Right renal pelvis (tissue), 4 donors: ENCODE measurements at places on chromosomes 2 and 18. TPM values are rescaled to one million over a fixed set of nuclear protein-coding genes. Genes with fewer than 3 reads are reported as not detected.
A peak's percentile ranks its signal among the peaks of the same experiment; 100 is the strongest.

GRCh38 chr18:70085641-70086040, 119.8 kb downstream of the RTTN start:
- no peak for DNase-seq

GRCh38 chr18:14970027-14970426, 222.1 kb downstream of the ANKRD30B start:
- no peak for DNase-seq

GRCh38 chr18:23099621-23100020, 35.7 kb upstream of the CABLES1 start:
- DNase-seq: no peak

GRCh38 chr18:62807396-62807795, 92.1 kb downstream of the PHLPP1 start:
- no peak for DNase-seq

GRCh38 chr2:43055086-43055912, 171.1 kb downstream of the ZFP36L2 start:
- no peak for DNase-seq

DNA sequence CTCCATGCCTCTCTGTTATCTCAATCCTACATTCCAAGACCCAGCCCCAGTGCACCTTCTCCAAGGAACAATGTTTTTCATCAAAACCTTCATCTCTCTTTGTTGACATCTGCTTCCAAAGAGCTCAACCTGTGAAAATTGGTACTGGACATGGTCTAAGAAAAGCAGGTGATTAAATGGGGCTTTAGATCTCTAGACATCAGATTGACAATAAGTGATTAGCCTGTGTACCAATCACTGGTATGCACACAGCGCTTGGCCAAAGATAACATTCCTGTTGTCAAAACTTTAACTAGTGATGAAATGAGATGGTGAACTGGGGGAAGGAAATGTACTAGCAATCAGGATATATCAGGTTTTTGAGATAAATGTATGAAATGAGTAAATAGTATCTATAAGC, 183.3 kb downstream of the TDRD15 start:
- no peak for DNase-seq

DNA sequence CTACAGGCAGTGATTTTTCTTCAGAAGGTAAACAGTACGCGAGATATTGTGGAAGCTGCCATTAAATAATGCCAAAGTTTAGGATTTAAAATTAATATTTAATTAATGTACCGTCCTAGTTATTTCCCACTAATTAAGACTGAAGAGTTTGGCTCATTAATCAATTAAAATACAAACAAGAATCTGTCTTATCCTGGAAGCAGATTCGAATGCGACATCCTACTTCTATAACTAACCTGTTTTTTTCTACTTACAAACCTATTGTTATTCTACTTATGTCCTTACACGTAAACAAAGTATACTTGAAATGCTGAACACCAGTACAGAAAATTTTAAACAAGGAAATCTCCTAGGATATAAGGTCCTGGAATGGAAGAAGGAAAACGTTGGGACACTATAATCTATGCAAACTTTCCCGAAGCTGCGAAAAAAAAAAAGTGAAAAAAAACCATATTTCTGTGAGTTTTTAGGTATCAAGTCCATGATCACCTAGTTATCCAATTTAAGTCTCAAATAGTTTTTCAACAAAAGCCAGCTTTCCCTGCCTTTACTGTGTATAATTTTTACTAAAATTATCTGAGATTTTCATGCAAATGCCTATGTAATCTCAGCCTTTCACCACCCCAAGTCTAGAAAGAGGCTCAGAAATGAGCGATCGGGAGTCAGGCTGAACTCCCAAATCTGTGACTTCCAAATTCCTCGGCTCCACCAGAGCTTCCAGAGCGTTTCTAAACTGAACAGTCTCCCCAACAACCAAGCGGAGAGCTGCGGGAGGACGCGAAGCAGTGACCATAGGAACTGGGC, 1.2 kb upstream of the C2orf15 start:
- no peak for DNase-seq

GDF7 gene
- polyA plus RNA-seq: 3.8 TPM

GRCh38 chr2:118013221-118013723, 598 bp downstream of the CCDC93 start:
- no peak for DNase-seq

- no peak for DNase-seq
These were observed 357.6 kb upstream of the CWC22 start for GRCh38 chr2:180364719-180365118.

GRCh38 chr2:20198001-20198400, 26.9 kb downstream of the SDC1 start:
- DNase-seq: no peak

DNA sequence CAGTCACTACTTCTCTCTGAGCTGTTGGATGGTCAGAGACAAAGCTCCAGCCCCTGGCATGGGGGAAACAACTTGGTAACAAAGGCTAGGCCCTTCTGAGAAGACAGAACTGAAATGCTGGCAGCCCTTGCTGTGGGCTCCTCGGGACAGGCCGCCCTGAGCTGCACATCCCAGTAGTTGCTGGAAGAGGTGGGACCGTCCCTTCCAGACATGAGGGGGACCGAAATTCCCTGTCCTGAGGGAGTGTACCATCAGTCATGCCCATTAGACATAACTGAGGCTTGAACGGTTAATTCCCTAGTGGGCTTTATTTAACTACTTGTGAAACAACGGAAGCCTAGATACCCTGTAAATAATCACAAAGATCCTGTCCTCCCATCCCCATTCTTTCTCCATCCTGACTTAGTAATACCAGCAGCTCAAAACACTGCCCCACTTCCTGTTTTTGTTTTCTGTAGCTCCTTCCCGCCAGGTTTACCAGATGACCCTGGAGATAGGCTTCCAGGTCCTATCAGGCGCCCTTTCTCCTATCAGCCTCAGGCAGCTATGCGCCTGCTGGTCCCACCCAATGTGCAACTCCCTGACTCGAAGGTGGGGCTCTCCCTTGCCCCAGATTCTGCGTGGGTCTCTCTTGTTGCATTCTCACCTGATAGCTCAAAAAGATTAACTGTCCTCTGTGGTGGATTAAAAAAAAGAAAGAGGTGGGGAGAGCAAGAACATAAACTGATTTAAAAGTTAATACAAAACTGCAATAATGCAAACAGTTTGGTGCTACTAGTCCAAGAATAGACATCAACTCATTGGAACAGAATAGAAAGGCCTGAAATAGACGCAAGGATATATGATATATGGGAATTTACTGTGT, 37.0 kb upstream of the NT5DC4 start:
- no peak for DNase-seq

- DNase-seq: no peak
These were observed 99.8 kb downstream of the TACR1 start for GRCh38 chr2:75099521-75099922.

SPAG16 gene
- polyA plus RNA-seq: 72.8 TPM

ELOA2 gene
- 0.03 TPM for polyA plus RNA-seq

C1QL2 gene
- polyA plus RNA-seq: not detected

- no peak for DNase-seq
These were observed 1429.5 kb upstream of the ACVR2A start for GRCh38 chr2:146415291-146415690.

ABHD1 gene
- polyA plus RNA-seq: 1.3 TPM

DNA sequence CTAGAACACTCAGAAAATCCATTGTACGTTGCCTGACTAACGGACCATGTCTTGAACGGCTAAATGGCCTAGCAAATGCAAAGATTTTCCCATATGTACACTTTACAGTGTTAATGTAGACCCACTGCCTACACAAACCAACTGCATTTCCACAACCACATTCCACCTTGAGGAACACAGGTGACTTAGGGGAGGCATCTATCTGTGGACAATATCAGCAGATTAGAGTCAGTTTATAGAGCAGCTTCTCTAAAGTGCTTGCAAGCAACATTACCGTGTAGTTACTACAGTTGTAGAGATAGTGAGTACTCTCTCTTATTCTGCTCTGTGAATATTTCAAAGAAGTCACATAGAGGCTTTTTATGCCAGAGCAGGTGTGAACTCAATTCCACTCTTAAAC, 139.6 kb downstream of the TCF4 start:
- no peak for DNase-seq

DNA sequence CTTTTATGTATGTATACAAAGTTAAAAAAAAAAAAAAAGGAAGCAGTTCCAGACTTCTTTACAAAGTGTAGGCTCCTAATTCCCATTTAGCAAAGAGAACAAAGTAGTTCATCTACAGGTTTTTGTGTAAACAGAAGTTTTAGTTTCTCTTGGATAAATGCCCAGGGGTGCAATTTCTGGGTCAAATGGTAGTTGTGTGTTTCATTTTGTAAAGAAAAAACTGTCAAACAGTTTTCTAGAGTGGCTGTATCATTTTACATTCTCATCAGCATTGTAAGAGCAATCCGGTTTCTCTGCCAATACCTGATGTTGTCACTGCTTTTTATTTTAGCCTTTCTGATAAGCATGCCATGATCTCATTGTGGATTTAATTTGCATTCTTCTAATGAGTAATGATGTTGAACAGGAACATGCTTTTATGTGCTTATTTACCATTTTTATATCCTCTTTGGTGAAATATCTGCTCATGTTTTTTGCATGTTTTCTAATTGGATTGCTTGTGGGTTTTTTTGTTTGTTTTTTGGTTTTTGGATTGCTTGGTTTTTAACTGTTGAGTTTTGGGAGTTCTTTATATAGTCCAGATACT, 16.6 kb upstream of the PSME4 start:
- peak; percentile 20 for DNase-seq

DNA sequence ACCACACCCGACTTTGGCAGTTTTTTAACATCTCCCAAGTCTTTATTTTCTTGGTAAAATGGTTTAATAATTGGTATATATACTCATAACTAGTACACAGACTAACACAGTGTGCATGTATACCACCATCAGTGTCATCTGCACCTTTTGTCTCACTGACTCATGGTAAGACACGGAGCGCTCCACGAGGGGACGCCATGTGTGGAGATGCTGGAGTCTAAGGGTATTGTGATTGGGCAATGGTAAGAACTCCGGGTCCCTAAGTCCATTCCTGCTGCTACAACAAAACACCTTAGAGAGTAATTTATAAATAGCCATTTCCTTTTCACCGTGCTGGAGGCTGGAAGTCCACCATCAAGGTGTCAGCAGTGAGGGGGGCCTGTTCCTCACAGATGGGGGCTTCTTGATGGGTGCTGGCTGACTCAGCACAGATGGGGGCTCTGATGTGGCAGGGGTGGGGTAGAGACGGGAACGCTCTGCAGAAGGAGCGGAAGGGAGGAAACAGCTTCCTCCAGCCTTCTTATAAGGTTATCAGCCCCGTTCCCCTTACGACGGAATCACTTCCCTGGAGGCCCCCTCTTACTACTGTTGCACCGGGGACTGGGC, 42.0 kb upstream of the EDAR start:
- no peak for DNase-seq

EML6 gene
- polyA plus RNA-seq: 10.7 TPM

CNDP1 gene
- polyA plus RNA-seq: 0.72 TPM

STARD6 gene
- 0.19 TPM for polyA plus RNA-seq

MYOM1 gene
- polyA plus RNA-seq: 7.9 TPM

GRCh38 chr2:44205169-44205568, 36.5 kb downstream of the PPM1B start:
- no peak for DNase-seq

GRCh38 chr2:10300997-10301940, 1.4 kb upstream of the HPCAL1 start:
- no peak for DNase-seq

ACADL gene
- 18.9 TPM for polyA plus RNA-seq

RGPD6 gene
- polyA plus RNA-seq: 29.3 TPM

IL36B gene
- polyA plus RNA-seq: not detected

GPR55 gene
- polyA plus RNA-seq: 0.18 TPM

LRRTM4 gene
- polyA plus RNA-seq: 1.7 TPM

GRCh38 chr18:62179213-62179612, 7.6 kb downstream of the PIGN start:
- DNase-seq: no peak

DNA sequence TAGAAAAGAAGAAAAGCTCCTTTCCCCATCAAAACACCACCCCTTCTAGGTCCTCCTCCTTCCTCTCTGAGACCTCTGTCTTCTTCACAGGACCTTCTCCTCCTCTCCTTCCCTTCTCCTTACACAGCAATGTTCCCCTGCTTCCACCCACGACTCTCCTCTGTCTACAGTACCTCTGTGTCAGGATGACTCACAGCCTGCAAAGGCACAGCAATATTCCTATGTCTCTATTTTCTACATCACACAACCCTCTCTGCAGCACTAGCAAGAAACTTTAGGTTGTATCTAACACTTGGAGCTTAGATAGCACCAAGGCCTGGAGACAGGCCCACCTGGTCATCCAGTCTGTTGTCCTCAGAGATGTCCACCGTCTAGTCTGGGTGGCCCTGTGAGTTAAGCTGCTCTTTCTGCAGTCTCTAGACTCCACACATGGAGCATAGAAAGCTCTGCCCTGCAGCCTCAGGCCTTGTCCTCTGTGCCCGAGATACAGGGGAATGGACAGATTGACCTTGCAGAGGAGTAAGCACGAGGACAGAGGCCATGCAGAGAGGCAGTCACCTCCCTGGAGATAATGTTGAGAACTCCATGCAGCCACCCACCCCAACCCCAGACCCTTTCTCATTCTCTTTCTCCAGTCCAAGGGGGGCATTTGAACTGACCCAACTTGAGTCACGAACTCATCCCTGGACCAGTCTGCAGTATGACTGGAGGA, 212.0 kb downstream of the TNS1 start:
- DNase-seq: no peak

GRCh38 chr2:43020296-43020695, 206.1 kb downstream of the ZFP36L2 start:
- no peak for DNase-seq

DNA sequence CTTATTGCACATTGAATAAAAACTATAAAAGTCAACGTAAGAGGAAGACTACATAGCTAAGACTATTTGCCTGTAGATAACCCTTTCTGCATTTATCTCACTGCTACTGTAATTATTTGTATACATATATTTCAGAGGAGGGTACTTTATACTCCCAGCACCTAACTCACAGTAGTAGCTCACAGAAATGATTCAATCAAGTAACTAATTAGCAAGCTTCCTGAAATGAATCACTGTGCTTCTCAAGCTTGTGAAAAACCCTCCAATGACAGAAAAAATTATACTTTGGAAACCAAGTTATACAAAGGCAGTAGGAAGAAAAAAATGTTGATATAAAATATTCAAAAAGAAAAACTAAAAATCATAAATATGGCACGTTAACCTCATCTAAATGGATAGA, 124.9 kb downstream of the NBAS start:
- no peak for DNase-seq

GRCh38 chr2:180203972-180204371, 196.9 kb upstream of the CWC22 start:
- no peak for DNase-seq

GRCh38 chr2:72916743-72917137, 579 bp upstream of the EMX1 start:
- no peak for DNase-seq

EIF2B4 gene
- polyA plus RNA-seq: 53.5 TPM

- DNase-seq: no peak
These were observed 26.8 kb upstream of the RTTN start for GRCh38 chr18:70232261-70232660.

DNA sequence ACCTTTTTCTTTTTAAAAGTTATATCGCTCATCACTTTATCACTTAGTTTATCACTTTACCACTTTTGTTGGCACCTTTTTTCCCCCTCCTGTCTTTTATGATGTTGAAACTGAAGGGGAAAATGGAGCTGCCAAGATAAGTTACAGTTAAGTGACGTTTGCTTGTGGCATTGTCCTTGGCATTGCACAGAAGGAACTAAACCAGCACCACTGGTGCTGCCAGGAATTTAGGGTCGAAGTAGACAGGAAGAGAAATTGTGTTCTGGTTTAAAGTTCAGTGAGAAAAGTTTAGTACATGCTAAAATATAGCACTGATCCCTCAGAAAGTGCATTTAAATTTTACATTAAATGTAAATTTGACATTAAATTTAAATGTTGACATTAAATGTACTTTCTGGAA, 49.9 kb downstream of the MYO1B start:
- DNase-seq: no peak
